ENCODE measurements at places on chromosomes 5 and 9.
A peak's percentile ranks its signal among the peaks of the same experiment; 100 is the strongest.

GRCh38 chr5:173819521-173819920, 68.6 kb upstream of the CPEB4 start:
- no peak for DNase-seq

GRCh38 chr9:92247981-92248380, 45.5 kb downstream of the IARS1 start:
- no peak for DNase-seq

DNA sequence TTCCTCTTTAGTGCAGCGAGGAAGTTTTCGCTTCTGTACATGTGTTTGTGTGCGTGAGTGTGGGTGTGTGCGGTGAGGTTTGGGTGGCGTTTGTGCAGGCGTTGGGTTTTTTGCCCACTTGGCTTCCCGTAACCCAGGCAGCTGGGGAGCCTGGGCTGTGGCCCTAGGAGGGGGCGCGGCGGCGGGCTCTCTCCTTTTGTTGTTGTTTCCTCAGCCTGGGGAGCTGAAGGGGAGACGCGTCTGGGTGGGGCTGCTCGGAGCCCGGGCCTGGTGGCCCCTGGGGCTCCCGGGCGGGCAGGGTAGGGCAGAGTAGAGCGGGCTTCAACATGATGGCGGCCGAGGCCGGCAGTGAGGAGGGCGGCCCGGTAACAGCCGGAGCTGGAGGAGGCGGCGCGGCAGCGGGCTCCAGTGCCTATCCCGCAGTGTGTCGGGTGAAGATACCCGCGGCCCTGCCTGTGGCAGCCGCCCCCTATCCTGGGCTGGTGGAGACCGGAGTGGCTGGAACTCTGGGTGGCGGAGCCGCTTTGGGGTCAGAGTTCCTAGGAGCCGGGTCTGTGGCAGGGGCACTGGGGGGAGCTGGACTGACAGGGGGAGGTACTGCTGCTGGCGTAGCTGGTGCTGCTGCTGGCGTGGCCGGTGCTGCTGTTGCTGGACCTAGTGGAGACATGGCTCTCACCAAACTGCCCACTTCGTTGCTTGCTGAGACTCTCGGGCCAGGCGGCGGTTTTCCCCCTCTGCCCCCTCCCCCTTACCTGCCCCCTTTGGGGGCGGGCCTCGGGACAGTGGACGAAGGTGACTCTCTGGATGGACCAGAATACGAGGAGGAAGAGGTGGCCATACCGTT, 665 bp downstream of the RASA1 start:
- peak; percentile 64 for DNase-seq

DNA sequence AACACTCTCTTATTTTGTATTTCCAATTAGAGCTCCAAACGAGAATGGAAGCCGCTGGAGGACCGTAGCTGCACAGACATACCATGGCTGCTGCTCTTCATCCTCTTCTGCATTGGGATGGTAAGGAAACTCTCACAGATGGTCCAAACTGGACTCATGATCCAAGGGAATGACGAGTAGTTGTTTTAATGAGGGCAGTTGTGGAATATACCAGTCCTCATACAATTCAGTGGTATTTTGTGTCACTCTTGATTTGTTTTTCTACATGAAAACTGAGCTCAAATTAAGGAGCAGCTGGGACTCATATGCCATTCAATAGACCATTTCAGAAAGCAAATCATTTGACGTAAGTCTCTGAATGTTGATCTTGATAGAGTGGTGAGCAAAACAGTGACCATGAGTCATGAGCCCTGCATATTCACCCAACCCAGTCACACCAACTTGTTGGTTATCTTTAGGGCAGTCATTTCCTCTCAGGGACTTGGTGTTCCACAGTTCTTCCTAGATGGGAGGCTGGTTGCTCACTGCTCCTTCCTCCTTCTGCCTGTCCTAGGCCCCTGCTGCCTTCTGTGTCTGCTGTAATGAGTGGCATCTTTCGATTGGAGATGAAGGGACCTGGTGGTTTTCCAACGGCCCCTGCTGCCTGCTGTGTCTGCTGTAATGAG, 54.9 kb downstream of the SLC44A1 start:
- DNase-seq: peak; percentile 95

GRCh38 chr9:129103595-129103965, 7.0 kb downstream of the CRAT start:
- no peak for DNase-seq
